DMS153 (cell line): ENCODE measurements at places on chromosomes 5 and 9.

- DNase-seq: no peak
These were observed 173.9 kb downstream of the AOPEP start for GRCh38 chr9:94900222-94901018.

GRCh38 chr9:90953200-90953599 is 151.6 kb downstream of the SYK start:
- no peak for DNase-seq

DNA sequence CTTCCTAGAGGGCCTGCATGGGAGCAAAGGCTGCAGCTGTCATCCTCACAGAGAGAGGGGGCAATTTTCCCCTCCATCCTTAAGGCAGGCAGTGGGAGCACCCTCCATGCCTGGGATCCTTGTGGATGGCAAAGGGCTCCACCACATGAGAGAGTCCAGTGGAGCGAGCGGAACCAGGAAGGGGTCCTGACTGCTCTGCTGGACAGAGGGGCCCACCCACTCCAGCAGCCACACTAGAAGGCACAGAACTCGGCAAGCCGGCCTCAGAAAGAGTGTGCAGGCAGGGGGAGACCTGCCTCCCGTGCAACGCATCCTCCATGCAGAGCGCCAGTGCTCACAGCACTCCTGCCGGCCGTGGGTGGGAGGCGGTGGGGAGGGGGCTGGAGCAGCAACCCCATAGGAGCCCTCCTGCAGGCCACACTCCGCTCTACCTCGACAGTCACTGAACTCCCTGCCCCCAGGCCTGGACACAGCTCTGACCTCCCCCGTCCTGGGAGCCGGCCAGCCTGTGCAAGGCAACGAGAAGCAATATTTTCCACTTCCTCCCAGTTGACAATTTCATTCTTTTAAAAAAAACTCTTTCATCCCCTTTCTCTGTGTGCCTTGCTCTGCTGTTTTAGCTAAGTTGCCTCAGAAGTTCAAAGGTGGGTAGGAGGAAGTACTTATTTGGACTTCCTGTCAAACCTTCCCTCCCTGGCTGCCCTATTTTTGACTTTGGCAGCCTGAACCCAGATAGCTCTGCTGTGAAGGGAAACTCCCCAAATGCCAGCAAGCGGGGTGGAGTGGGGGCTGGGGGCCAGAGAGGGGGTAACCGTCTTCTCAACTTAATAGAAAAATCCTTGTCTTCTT is 5.3 kb upstream of the LCP2 start:
- DNase-seq: no peak

- DNase-seq: no peak
These were observed 456 bp downstream of the ZNF79 start for GRCh38 chr9:127424676-127424999.

DNA sequence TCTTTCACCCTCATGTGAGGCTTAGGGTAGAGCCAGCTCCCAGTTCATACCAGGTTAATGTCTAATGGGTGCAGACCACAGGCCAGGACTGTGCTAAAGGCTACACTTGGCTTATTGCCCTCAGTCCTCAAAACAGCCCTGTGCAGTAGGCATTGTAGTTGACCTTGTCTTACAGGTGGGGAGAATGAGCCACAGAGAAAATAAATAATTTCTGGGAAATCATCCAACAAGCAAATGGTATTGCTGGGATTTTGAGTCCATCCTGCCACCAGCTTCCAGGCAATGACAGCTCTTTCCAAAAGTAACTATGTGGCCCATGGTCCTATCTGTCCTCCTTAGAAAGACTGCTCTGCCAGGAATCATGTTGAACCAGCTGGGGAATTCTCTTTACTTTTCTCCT is 450.0 kb downstream of the GADD45G start:
- peak; percentile 69 for DNase-seq
